ENCODE measurements at places on chromosomes 5 and 9.

- DNase-seq, result no peak
Observed at GRCh38 chr5:89208811-89209210, 325.8 kb upstream of the MEF2C start.

- no peak for DNase-seq
Observed at GRCh38 chr5:133363807-133364587, 248.3 kb downstream of the FSTL4 start.

DNA sequence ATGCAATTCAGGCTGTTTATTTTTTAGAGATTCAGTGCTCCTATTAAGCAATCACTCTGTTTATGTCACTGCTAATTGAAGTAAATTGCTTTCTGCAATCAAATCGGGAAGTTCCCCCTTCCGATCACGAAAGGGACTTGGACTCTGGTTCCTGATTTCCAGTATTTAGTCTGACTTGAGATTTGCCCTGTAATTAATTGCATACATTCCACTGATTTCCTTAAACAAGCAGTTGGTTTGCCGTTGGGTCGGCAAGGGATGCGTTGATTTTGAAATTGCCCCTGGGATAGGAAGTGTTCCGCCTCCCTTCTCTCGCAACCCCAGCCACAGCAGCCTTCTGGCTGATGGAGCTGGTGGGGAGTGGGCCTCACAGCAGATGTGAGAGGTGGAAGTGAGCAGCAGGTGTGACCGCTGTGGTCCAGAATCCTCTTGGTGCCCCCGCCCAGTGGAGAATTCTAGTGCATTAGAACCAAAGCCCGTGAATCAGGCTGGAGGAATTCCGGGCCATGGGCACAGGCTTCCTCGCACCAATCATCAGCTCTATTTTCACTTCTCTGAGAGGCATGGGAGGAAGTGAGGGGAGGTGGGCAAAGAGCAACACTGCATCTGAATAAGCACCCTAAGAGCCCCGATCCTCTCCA is 102.5 kb downstream of the SPRY4 start:
- DNase-seq, result no peak

- DNase-seq, result no peak
Observed at GRCh38 chr5:180604271-180604670, 13.0 kb upstream of the SCGB3A1 start.

DNA sequence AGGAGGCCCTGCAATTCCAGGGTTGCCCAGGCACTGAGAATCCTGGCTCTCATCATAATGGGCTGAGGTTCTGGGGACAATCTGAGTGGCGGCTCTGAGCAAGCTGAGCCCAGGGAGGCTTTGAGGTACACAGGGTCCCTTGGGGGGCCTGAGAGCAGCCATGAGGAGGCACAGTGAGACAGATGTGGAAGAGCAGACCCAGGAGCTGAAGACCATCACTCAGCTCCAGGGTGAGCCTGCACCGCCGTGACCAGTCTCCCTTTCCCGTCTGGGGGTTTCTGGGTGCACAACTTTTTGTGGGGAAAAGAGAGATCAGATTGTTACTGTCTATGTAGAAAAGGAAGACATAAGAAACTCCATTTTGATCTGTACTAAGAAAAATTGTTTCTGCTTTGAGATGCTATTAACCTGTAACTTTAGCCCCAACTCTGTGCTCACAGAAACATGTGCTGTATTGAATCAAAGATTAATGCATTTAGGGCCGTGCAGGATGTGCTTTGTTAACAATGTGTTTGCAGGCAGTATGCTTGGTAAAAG is at the start of gene CCDC183:
Gene CCDC183, plus strand, starts transcription at position 101 of the 537 bp plus-strand sequence. Its CDS starts 60 bp downstream, at position 161.
- DNase-seq, result no peak

GRCh38 chr5:88879724-88880123 is 3.3 kb downstream of the MEF2C start:
- DNase-seq, result no peak

DNA sequence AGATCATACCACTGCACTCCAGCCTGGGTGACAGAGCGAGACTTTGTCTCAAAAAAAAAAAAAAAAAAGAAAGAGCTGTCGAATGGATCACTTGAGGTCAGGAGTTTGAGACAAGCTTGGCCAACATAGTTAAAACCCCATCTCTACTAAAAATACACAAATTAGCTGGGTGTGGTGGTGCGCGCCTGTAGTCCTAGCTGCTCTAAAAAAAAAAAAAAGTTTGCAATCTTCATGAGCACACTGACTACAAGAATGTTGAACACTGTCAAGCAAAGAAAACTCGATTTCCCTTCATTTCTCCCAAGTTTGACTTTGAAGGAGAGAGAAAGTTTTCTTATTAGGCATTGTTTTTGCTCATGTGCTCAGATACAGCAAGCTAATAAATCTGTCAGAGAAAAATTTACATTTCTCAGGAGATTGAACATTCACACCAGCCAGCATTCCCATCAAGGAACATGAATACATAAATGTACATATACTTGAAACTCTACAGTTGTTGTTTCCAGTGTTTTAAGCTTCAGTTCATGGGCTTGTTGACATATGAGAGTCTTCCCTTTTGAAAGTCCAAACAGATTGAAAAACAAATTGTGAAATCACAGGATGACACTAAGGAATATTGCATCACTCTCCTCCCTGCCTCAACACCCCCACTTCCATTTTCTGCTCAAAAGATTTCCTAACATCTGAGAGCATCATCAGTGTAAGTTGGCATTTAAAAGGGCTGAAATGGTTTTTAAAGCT is 81.8 kb downstream of the ARRDC3 start:
- no peak for DNase-seq

DNA sequence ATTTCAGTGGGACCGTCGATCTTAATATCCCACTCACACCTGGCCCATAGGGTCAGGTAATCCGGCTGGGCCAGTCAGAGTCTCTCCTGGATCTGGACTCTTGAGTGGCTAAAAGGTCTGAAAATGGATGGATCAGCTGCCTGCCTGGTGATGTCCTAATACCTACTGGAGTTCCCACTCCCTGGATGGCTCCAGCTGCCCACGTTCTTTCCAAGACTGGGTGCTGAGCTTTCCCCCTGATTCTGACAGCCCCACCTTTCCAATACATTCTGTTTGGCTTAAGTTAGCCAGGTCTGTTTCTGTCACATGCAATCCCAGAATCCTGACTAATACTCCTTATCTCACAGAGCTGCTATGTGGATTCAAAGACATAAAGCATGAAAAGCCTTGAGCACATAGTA is 10.2 kb downstream of the SH3PXD2B start:
- DNase-seq, result no peak

DNA sequence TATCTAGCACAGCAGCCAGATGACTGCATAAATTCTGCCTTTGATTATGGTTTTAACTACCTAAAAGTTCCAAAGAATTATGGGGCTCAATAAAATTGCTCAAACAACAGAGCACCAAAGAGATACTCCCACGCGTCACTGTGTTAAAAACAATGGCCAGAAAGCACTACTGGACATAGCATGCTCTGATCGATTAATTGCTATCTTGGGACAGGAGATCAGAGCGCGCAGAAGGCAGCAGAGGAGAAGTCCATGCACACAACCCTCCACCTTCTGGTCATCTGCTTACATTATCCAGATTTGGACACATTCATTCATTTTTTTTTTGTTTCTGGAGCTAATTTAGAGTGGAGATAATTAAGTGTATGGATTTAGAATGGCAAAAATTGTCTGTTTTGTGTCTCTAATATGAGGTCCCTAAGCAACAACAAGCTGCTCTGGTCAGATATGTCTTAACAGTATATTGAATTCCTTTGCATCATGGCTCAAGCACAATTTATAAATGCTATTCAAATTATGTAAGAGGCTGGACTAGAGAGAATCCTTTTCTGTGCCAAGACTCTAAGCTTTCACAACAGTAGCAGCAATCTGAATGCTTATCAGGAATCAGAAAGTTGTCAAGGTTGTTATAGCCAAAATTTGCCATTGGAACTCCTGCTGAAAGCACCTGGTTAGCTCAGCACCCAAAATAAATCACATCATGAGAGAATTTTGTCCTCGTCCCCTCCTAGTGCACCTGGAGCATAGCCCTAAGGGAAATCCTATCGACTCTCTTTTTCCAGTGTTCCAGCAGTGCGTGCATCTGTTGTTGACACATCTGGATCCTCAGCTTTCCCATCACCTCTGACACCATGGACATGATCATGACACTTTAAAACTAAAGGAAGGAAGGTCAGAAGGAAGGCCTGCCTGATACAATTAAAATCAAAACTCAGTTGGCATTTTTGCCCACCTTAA is 98.6 kb upstream of the HMHB1 start:
- DNase-seq, result no peak

GRCh38 chr5:173648308-173648866 is 31.9 kb upstream of the BOD1 start:
- DNase-seq, result no peak

DNA sequence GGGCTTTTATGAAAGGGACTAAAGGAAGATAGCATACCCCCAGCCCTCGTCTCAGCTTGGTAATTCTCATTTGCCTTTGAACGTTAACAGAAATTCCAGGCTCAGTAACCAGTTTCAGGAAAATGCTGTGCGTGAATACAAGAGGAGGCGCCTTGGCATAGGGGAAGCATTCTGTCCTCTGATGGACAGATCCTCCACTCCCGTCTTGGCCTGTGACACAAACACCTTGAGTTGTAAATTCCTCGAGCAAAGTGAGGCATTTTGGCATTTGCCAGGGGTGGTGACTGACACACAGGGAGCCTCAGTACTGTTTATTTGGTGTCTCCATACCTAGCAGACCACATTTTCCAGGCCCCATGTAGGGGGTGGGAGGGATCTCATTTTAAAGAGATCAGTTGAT is 44.8 kb downstream of the APTX start:
- DNase-seq, result no peak

DNA sequence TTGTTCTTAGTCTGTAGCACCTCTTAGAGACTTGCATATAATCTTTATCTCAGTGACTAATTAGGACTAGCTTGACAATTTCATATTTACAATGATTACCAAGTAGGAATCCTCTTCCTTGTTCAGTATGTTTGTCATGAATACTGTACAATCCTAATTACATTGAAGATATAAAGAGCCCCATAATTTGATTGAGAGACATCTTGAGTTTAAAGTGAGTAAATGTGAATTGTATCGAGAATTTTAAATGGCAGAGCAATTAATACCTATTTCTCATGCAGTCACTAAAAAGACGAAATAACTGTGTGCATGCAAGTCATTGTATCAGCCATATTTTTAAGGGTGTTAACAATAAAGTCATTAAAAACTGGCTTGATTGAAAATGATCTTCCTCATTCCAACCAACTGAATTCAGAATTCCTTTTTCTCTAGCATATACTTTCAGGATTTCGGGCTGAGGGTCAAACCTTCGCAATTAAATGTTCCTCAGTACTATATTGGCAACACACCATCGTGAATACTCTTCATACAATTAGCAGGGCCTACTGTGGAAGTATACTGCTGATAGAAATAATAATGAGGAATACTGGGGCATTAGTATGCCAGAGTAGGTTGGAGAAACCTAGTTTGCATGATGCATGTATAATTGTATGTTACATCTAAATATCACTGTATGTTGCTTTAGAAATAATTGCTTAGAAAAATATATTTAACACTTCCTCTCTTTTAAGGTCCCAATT is 284.7 kb upstream of the TMEM161B start:
- no peak for DNase-seq

DNA sequence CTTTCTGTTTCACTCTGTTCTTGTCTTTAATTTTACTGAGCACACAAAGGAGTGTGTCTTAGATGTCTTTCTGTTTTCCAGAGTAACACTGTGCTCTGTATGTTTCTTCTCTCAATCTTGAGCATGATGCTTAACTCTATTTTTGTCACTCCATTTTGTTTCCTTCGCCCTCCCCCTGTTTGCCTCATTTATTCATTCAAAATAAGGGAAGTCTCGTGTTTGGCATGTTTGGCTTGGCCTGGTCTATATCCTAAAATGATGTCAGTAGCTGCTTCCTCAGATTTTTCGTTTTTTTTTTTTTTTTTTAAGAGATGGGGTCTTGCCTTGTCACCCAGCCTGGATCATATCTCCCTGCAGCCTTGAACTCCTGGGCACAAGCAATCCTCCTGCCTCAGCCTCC is 22.0 kb downstream of the ZNF618 start:
- no peak for DNase-seq

DNA sequence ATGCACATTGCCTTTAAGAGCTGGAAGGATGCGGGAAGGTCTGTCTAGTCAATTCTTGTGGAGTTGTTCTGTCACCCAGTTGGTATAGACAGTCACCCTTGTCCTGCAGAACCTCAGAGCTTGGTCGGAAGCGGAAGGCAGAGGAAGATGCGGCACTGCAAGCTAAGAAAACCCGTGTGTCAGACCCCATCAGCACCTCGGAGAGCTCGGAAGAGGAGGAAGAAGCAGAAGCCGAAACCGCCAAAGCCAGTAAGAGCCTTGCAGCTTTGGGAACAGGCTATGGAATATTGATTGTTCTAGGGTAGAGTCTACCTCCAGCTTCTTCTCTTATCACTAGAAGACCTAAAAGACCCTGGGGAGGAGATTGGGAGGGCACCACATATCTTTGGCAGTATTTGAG is 6.5 kb downstream of the TCOF1 start:
- DNase-seq, result no peak

- DNase-seq, result no peak
Observed at GRCh38 chr5:17379100-17379951, 118.7 kb upstream of the TAF11L2 start.

- no peak for DNase-seq
Observed at GRCh38 chr9:124625087-124625486, 117.9 kb upstream of the NR5A1 start.

DNA sequence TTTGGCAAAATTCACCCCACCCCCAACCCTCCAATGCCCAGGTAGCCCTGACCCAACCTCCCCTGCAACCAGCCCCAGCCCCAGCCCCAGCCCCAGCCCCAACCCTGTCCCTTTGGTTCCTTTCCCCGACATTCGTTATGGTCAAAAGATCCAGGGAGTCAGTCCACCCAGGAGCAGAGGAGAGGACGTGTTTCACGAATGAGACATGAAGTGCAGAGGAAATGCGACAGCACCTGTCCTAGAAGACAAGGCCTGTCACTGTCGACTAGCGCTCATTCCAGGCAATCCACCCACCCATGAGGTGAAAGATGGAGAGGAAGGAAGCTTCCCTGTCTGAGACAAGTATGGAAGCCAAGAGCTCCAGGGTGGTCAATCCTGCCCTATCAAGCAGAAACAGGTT is 485.0 kb downstream of the SPATA31A7 start:
- DNase-seq, result no peak

- DNase-seq, result no peak
Observed at GRCh38 chr9:7226007-7226640, 468.4 kb downstream of the KDM4C start.

DNA sequence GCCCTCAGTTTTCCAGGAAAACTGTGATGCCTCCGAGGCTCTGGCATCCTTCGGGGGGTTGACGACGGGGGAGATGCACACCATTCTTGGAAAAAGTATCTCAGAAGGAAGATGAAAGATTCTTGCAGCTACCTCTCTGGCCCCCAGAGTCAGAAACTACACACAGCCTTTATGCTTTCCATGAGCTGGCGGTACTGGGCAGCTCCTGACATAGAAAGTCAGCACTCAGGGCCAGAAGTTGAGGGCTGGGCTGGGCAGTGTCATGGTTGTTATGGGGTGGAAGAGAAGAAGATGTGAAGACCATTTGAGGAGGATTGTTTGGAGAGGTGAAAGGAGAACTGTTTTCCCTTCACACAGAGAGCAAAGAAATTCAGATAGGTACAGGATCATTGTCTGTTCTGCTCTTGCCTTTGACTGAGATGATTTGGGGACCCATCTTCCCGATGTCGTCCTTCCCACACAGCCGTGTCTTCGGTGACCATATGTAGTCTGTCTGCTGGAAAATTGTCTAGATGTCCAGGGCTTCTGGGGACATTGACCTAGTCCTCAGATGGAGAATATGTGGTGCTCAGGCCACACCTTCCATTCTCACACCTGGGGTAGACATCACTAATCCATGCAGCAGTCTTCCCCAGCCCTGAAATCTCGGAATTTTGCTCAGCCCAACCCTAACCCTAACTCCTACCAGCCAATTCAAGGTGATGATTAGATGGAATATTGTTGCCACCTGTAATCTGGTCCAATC is 237.1 kb downstream of the CACNA1B start:
- DNase-seq, result no peak
